NCI-H1092 (cell line): ENCODE measurements at places on chromosomes 4 and X.

DNA sequence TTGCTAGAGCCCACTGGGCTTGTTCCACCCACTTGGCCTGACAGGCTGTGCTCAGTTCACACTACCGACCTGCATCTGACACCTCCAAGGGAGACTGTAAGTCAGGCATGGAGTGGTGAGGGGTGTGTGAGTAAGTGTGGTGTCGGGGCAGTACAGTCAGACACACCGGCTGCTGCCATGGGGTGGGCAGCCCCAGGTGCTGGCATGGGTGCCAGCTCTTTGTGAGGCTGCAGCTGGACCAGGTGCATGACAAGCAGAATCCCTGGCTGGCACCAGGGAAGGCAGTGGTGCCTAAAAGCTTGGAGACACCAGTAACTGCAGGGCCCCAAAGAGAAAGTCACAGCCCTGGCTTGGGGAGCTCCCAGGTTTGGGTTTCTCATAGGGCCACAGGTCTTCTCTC is 665.0 kb downstream of the SH3BGRL start:
- DNase-seq, result no peak

DNA sequence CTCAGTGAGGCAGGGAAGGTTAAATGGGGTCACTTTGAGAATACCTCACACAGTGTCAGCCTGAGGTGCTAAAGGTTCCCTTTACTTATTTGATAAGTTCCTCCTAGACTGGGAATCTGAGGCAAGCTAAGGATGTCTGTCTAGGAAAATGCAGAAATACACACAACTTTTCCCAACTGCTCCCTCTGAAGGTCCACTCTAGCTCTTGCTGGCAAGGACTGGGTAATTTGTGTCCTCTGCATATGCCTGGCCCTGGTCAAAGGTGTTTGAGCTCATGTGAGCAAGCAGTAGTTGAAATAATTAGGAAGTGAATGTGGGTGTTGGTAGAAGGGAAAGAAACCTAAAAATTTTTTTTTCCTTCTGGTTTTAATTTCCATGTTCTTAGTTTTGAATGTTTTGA is 21.3 kb downstream of the TXLNG start:
- no peak for DNase-seq

DNA sequence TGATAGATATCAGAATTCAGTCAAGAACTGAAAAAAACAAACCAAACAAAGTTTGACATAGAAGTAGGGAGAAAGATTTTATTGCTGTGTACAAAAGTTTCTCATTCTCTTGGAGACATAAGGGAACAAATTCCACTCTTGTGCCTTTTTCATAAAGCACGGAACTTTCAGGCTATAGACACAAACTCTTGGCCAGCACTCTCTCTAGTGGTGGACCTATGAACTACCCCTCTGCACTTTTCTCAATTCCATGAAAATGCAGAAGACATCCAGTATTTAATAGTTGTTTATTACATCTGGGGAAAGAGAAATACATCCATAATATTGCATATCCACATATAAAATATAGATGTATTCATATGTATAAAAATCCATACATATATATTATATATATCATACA is 291.6 kb upstream of the HS3ST1 start:
- no peak for DNase-seq

DNA sequence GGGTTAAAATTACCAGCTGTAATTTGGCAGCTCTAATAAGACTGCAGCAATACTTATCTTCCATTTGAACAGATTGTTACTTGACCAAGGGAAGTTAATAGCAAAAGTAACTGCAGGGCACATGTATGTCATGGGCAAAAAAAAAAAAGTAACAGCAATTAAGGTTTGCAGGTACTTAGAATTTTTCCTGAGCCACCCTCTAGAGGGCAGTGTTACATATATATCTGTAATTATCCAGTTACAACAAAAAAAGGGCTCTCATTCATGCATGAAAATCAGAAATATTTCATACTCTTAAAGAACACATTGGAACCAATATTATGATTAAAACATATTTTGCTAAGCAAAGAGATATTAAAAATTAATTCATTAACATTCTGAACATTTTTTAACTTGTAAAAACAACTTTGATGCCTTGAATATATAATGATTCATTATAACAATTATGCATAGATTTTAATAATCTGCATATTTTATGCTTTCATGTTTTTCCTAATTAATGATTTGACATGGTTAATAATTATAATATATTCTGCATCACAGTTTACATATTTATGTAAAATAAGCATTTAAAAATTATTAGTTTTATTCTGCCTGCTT is 25.1 kb downstream of the XIAP start:
- peak; percentile 20 for DNase-seq

DNA sequence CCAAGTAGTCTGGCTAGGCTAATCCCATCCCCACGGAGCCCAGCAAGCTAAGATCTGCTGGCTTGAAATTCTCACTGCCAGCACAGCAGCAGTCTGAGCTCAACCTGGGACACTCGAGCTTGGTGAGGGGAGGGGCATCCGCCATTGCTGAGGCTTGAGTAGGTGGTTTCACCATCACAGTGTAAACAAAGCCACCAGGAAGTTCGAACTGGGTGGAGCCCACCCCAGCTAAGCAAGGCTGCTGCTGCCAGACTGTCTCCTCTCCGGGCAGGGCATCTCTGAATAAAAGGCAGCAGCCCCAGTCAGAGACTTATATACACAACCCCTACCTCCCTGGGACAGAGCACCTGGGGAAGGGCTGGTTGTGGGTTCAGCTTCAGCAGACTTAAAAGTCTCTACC is 639.6 kb downstream of the IQCM start:
- DNase-seq, result no peak

DNA sequence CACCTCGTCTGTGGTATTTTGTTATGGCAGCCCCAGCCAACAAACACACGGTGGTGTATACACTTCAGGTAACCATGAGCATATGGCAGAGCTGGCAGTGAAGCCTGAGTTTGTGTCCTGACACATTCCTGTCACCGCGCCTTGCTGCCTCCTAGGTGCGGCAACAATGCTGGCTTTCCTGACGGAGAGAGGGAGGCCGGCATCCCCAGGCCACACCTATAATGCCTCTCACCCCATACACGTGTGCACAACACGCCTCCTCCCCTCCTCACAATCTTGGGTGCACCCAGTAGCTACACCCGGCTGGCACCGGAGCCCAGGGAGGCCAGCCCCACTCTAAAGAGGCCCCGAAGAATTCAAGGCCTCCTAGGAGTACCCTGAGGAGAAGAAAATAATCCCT is 158.5 kb downstream of the NSUN7 start:
- DNase-seq, result no peak

- DNase-seq, result no peak
Observed at GRCh38 chr4:79561751-79562150, 153.7 kb upstream of the GK2 start.

DNA sequence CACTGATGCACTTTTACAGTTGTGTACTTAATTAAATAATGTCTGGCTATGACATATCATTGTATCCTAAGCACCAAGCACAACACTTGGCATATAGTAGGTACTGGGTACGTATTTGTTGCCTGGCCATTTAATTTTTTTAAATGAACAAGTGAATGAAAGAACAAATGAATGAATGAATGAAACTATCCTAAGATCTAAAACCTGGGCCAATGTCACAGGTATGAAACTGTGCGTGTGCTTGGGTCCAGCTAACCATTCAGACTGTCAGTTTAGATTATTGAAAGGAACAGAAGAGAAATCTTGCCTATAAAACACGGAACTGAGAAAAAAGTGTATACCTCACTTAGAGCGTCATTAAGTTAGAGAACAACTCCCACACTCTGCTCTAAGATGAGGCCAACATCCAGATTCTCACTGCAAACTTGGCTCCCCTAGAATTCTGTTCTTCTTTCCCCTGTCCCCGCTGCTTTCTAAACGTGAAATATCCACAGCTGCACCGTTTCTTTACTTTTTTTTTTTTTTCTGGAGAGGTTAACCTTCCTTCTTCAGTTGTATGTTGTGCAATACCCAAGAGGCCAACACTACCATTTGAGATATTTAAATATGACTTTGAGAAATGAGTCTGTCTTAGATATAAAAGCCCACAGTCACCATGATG is 17.3 kb upstream of the SEL1L3 start:
- DNase-seq, result no peak

GRCh38 chr4:150021483-150021882 is 56.8 kb upstream of the DCLK2 start:
- DNase-seq, result no peak

DNA sequence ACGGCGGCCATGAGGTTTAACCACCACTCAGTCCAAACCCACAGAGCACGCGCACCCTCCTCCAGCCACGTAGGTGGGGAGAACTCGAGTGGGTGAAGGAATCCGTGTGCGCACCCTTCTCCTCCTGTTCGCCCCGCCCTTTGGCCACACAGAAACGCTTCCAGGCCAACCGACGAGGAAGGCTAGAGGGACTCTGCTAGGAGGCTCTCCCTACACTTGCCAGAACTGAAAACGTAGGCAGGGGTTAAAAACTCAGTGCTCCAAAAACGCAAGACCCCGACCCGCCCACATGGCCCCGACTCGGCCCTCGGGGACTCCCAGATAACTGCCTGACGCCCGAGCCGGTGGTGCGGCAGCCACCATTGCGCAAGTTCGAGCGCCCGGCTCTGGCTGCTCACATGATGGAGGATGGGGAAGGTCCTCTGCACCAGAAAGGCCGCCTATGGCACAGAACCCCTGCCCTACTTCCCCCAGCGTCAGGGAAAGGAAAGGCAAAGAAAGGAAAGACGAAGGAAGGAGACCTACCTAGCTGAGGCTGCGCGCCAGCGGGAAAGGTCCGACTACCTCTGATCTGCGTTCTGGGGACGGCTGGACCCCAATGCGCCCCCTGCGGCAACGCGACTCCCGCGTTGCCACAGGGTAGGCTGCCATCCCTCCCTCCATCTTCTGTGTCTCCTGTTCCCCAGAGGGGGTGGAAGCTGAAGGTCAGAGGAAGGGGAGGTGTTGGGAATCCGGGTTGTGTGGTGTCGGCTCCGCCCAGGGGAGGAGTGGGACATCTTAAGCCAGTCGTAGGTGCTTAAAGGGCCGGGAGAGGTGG is 201.9 kb upstream of the AGTR2 start:
- DNase-seq, result peak; percentile 60

GRCh38 chr4:119697887-119698393 is 69.3 kb upstream of the PDE5A start:
- no peak for DNase-seq

DNA sequence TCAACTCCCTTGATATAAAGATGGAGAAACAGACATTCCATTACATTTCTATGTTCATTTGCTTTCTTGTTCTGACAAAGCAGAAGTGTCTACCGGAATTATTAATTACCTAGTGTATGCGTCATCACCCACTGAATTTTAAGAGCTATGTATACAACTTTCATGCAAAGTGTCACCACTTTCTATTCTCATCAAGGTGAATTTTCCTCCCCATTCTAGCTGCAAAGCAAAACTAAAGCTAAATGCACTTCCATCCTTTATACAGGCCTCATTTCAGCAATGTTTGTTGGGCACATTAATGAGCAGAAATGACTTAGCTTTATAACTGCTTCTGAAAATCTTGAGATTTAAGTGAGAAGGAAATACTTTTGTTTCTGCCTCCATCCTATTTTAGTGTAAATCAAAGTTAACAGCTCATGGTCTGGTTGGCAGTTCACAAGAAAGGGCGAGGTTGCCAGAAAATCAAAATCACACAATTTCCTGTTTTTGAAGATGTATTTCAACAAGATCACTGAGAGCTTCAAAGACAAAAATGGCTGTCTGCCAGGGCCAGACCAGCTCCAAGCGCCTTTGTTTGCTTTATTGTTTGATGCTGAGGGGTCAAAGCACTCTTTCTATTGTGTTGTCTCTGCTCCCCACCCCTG is 7.2 kb upstream of the FAM9C start:
- DNase-seq, result no peak

DNA sequence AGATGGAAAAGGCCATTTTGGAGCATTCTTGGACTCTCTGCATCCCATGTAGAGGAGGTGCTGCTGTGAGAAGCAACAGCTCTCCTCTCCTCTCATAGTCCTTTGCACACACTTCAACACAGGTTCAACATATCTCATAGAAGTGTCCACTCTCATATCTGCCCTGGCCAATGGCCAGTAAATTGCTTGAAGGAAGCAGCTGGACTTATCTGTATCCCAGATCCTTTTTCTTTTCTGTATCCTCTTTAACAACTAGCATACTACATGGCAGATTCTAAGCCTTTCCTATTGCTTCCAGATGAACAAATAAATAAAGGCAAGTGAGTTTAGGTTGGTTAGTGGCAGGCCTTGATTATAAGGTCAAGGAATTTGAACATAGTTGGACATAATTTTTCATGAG is 122.0 kb downstream of the HS6ST2 start:
- no peak for DNase-seq

DNA sequence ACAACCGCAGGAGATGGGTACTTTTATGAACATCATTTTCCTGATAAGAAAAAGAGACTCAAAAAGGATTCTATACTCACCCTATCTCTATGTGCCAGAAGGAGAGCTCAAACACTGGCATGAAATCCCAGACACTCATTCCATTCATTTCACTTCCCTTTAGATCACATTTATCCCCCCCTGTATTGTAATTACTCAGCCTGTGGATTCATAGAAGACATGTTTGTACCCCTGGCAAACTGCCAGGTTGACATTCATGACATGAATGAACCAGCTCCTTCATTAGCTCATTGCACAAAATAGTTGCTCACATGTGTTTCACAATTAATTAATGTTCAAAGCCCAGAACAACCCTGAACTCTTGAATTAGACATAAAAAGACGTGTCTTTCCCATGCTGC is 4.9 kb downstream of the SMR3A start:
- DNase-seq, result no peak

GRCh38 chr4:73172161-73172560 is 86.4 kb downstream of the ANKRD17 start:
- no peak for DNase-seq

GRCh38 chr4:22881411-22881810 is 188.7 kb downstream of the GBA3 start:
- no peak for DNase-seq

- no peak for DNase-seq
Observed at GRCh38 chr4:185416955-185417354, 8.8 kb downstream of the UFSP2 start.

DNA sequence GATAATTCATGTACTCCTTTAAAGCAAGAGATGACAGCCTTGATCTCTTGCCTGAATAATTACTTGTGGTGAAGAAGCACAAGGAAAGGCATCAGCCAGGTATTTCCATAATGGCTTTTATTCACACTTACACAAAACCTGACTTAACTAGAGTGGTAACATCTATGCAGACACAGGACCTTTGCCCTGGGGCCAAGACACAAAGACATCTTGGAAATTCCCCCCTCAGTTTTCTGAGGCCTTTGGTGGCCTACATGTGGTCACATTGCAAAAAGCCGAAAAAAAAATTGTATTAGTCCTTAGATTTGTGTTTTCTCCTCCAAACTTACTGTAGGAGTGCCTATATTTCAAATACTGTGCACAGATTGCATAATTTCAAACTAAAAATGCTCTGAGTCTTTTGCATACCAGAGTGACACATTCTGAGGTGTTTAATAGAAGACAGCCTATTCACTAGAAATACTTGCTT is 172.4 kb downstream of the PDGFC start:
- no peak for DNase-seq

DNA sequence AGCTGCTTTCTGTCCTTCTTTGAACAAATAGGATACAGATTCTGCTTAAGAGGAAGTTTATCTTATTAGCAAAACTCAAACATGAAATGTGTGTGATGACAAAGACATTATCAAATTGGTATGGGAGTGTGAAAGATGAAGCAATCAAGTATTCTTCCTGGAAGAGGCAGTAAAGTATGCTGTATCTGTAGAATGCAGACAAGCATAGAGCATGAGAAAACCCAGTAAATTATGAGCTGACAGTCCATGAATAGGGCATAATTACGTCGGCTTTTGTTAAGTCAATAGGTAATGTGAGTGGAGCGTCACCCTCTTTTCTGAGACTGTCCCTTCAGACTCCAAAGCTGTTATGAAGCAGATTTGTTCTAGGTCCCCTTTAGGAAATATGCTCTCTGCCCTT is 458.6 kb upstream of the NWD2 start:
- DNase-seq, result no peak

GRCh38 chr4:16609170-16609758 is 289.2 kb downstream of the LDB2 start:
- DNase-seq, result no peak
